Smooth muscle cell of the pulmonary artery (primary cell): ENCODE measurements at places on chromosomes 2 and 18. TPM values are rescaled to one million over a fixed set of nuclear protein-coding genes. Genes with fewer than 3 reads are reported as not detected.

Gene PKDCC
- 17.4 and 86.0 TPM in 2 replicates for total RNA-seq

Gene RPRM
- not detected in 2 replicates for total RNA-seq

Gene CNRIP1
- total RNA-seq: 20.5 and 21.6 TPM in 2 replicates

Gene SPDYA
- 0.83 and 0.91 TPM in 2 replicates for total RNA-seq

Gene RAMP1
- total RNA-seq: 2.3 and 3.7 TPM in 2 replicates

Gene LOXL3
- total RNA-seq: 110 and 319 TPM in 2 replicates

Gene RFX8
- total RNA-seq: 2.5 and 6.4 TPM in 2 replicates

Gene UGT1A3
- total RNA-seq: not detected in 2 replicates

Gene ABCB11
- under 0.01 and 0.13 TPM in 2 replicates for total RNA-seq

Gene CRYBA2
- not detected in 2 replicates for total RNA-seq

Gene NETO1
- total RNA-seq: not detected in 2 replicates

Gene KCNIP3
- 0.65 and 2.0 TPM in 2 replicates for total RNA-seq

Gene ANKRD29
- total RNA-seq: 2.0 and 8.3 TPM in 2 replicates

Gene ALK
- 0.07 TPM in 1 of 2 replicates, not detected in the other for total RNA-seq

Gene DLX1
- total RNA-seq: 1.6 and 7.7 TPM in 2 replicates

Gene ABCA12
- total RNA-seq: 0.07 and 0.13 TPM in 2 replicates

Gene TTC39C
- total RNA-seq: 13.5 and 13.7 TPM in 2 replicates

Gene ASB18
- not detected in 2 replicates for total RNA-seq

Gene SLC4A3
- total RNA-seq: 4.0 and 7.0 TPM in 2 replicates

Gene SF3B1
- total RNA-seq: 162 and 169 TPM in 2 replicates

Gene PLCL1
- total RNA-seq: 4.3 and 8.6 TPM in 2 replicates

Gene GAREM2
- 1.7 and 2.4 TPM in 2 replicates for total RNA-seq

Gene PRKRA
- total RNA-seq: 56.7 and 61.4 TPM in 2 replicates

Gene IKZF2
- total RNA-seq: 5.2 and 10.0 TPM in 2 replicates

Gene EFEMP1
- total RNA-seq: 3,446 and 3,873 TPM in 2 replicates

Gene SERPINB13
- not detected in 2 replicates for total RNA-seq

Gene ERICH2
- total RNA-seq: 0.39 and 0.76 TPM in 2 replicates

Gene CASP10
- total RNA-seq: 5.3 and 6.8 TPM in 2 replicates

Gene GCA
- 1.6 and 4.6 TPM in 2 replicates for total RNA-seq
